Cerebellar nuclear complex (tissue), 1 donor: ENCODE measurements at places on chromosomes 11 and 22.

DNA sequence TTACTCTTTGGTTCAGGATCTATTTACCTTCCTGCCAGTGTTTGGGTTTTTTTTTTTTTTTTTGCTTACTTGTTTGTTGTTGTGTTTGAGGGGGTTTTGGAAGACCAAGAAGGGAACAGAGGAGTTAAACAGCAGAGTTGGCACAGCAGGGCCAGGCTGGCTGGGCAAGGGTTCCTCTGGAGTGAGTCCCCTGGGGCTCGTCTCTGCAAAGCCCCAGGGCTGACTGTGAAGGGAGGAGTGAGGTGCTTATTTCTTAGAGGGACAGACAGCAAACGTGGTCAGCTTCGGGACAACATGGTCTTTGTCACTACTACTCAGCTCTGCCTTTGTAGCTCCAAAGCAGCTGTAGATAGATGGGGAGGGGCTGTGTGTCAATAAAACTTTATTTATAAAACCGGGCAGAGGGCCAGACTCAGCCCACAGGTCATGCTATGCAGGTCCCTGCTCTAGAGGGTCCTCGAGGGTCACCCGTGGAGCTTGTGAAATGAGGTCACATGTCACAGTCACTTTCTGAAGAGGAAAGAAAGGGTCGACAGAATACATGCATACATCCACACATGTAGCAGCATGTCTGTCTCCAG, 1404.7 kb downstream of the BRD1 start:
- DNase-seq, result no peak

GRCh38 chr11:61588728-61589191, 7.9 kb upstream of the SYT7 start:
- no peak for DNase-seq

GRCh38 chr11:80937842-80938241, 1497.0 kb upstream of the TENM4 start:
- DNase-seq, result no peak

DNA sequence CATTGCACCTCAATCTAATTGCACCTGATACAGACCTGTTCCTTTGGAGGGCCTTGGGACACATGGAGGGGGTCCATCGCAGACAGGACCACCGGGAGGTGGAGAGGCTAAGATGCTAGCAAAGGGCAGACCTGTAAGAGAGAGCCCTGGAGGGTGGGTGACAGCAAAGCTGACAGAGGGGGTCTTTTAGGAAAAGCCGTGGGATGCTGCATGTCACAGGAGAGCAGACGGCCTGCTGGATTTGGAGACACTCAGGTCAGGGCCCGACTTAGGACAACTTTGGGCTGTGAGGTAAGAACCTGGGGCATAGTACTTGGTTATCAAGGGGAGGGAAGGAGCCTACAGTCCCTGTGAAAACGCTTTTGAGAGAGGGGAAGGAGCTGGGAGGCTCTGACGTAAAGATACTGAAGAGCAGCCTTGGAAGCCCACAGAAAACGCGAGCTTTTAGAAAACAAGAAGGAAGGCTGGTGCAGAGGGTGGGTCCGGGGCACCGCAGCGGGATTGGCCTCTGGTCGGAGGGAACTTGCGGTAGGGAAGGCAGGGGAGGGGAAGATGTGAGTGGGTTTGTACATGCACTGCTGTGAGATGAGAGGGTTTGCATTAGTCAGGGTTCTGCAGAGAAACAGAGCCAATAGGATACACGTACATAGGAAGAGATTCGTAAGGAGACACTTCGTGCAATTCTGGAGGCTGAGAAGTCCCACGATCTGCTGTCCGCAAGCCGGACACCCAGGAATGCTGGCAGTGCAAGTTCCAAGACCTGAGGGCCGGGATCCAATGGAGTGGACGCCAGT, 868.5 kb downstream of the TBC1D22A start:
- DNase-seq, result no peak

DNA sequence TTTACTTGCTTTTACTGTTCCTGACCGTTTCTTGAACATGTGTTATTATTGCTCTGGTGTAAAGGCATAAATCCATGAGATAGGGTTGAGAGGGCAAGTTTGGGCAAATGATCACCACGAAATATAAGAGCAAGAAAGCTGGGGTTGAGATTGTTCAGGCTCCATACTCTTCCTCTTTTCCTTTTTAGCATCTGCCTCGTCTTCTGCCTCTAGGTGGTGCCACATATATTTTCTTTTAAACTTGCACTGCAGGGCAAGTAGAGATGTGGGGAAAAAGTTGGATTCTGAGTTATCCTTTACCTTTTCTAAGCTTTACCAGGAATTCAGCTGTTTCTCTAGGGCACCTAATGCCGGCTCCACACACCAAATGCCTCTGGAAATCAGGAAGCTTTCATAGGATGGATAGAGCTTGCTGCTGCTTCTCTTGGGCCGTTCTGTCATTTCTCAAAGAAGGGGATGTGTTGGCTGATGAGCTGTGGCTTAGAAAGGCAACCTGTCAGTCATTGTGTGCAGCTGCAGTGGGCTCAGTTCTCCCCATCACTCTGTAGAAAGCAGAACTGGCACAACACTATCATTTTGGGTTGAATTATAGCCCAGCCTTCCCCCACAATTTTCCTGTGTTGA, 98.2 kb downstream of the LDLRAD3 start:
- no peak for DNase-seq

DNA sequence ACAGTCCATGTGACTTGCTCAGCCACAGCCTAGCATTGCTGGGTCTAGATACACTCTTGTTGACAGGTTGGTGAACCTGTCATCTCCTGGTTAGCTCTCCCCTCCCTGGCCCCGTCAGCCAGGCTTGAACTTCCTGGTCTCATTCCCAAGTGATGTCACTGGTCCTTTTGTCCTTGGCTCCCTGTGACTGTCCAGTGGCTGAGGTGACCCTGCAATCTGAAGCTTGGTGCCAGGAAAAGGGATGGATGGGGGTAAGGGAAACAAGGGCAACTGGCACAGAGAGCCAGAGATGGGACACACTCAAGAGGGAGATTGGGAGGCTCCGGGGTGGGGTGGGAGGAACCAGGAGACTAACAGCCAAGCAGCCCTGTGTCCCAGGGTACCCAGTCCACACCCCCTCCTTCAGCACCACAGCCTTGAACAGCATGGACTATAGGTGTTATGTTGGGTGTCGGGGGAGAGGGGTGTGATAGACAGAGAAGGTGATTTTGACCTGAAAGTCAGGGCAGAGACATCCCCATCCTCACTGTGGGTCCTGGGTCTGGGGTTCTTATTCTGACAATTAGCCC, 63.8 kb upstream of the THY1 start:
- DNase-seq, result no peak

- DNase-seq, result no peak
These were observed 3.1 kb downstream of the CCDC88B start for GRCh38 chr11:64342869-64343745.

- no peak for DNase-seq
These were observed 8.5 kb upstream of the ARFGAP3 start for GRCh38 chr22:42865536-42865935.

- peak; percentile 58 for DNase-seq
These were observed 591.2 kb downstream of the OPCML start for GRCh38 chr11:132941024-132941646.

DNA sequence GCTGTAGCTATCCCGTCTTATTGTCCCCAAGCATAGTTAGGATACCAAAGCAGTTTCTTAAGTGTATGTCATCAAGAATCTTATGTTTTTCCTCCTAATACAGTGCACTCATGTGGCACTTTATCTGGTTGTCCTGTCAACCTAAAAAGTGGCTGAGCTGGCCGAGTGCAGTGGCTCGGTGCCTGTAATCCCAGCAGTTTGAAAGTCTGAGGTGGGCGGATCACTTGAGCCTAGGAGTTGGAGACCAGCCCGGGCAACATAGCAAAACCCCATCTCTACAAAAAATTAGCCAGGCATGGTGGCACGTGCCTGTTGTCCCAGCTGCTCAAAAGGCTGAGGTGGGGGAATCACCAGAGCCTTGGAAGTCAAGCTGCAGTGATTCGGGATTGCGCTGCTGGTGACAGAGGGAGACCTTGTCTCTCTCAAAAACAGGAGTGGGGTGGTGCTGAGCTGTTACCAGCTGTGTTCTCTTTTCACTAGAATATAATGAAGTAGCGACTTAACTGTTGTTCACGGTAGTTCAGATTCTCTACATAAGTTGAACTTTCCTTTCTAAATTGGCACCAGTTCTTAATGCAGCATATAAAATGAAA, 48.1 kb downstream of the EP300 start:
- DNase-seq, result no peak

DNA sequence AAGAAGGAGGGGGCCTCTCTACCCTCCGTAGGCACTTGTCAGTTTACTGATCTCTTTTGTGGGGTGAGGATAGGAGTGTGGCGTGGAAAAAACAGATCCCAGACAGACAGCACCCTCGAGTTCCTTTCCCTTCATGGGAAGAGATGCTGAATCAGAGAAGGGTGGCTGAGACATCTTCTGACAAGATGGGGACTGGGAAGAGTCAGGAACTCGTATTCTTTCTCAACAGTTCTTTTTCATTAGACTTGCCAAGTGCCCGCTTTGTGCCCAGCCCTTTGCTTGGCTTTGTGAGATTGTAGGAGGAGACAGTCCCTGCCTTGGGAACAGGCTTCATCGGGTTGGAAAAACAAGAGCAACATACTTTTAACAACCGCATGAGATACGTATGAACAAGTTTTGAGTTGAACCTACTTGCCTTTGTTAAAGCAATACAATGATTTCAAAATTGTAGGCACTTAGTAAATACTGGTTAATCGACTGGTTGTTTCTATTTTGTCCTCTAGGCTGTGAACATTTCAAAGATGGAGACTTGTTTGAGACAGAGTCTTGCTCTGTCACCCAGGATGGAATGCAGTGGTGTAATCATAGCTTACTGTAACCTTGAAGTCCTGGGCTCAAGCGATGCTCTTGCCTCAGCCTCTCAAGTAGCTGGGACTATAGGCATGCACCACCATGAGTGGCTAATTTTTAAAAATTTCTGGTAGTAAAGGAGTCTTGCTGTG, 1.1 kb downstream of the RRM1 start:
- no peak for DNase-seq

DNA sequence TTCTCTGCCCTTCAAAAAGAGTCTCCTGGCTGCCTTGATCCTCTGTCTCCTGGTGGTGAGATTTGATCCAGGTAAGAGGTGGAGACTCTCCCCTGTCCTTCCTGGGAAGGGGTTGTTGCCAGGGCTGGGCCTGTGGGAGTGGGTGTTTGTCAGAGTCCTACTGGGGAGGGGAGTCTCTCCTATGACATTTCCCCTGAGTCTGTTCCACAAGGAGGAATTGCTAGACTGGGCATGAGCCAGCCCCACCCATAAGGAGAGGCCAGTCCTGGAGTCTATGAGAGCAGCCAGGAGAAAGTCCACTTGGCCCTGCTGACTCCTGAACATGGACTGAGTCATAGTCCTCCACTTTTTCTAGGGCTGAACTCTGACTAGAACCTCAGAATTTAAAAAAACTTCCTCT, 7.4 kb downstream of the PEX26 start:
- no peak for DNase-seq

DNA sequence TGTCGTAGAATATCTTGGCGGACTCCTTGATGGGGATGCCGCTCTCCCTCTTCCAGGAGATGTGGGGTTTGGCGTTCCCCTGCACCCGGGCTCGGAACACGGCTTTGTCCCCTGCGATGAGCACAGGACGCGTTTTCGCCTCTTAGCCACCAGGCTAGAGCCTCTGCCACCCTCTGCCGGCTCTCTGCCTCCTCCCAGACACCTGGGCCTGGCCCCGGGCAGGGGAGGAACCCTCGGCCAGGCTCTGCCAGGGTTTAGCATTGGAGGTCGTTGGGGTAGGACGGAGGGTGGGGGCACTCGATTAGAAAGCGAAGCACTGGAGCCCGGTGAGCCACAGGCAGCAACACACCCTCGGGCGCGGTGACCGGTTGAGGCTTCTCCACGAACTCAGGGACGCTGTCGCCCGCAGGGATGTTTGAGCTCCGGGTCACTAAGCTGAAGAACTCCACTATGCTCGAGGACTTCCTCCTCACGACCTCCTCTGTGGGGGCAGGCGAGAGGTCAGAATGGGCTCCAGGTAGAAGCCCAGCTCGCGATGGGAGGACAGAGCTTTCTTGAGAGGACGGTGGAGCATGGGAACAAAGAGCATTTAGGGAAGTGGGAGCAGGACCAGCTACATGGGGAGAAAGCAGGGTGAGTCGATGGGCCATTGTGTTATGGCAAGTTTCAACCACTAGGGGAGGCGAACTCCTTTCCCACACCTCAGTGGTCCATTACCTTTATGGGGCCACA, 4.3 kb downstream of the IGSF22 start:
- no peak for DNase-seq

DNA sequence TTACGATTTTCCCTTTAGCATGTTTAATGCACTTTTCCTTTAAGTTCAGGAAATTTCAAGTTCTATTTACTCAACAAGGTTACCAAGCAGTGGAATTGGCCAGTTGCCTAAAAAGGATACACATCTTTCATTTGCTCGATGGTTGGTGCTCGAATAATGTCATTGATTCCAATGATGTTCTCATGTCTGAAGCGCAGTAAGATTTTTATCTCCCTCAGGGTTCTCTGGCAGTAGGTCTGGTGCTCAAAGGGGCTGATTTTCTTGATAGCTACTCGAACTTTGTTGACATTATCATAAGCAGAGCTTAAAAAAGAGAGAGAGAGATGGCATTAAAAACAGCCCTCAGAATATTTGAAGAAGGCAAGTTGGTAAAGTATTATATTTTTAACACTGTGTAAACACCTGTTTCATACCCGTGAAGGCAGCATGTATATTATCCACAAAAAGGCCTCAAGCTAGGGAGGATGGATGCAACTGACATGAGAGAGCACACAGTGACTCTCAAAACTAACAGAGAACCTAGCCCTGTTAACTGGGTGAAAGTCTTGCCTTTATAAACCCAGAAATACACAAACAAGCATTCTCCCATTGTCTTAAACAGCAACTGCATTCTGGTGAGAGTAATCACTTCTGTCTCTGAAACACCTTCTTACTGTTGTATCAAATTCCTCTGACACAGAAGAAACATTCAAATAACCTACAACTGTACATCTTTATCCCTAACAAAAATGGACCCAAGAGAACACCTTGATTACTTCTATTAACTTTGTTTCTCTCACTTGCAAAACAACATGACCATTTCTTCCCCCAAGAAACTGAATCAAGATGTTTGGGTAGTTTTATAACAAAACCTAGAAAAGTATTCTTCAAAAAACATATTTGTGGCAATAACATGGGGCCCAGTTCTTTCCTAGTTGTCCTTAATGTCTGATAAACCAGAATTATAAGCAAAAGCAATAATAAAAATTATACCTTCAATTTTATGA, 59.6 kb downstream of the MAPK1 start:
- no peak for DNase-seq

DNA sequence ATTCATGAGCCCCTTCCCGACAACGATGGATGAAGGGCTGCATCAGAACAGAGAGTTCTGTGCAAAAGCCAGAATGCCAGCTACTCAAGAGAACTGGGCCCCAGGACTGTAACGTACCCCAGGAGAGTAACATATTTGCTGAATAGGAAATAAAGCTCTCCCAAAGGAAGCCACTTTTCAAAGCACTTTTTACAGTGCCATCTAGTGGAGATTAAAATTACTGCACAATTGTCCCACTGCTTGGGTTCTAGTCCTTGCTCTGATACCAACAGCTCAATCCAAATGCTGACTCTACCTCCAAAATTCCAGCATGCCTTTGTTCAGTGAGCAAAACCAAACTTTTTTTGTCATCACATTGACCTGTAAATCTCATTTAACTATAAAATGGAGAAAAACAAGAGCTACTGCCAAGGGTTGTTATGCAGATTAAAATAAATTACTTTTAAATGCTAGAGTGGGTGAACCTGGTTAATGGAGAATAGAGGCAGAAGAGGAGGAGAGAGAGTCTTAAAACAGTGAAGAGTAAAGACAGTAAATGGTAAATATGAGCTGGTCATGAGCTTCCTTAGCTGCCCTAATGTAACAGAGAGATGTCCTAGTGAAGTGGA, 87.6 kb upstream of the FSHB start:
- no peak for DNase-seq
